ENCODE measurements at places on chromosomes 6 and 20. TPM values are rescaled to one million over a fixed set of nuclear protein-coding genes. Genes with fewer than 3 reads are reported as not detected.

DNA sequence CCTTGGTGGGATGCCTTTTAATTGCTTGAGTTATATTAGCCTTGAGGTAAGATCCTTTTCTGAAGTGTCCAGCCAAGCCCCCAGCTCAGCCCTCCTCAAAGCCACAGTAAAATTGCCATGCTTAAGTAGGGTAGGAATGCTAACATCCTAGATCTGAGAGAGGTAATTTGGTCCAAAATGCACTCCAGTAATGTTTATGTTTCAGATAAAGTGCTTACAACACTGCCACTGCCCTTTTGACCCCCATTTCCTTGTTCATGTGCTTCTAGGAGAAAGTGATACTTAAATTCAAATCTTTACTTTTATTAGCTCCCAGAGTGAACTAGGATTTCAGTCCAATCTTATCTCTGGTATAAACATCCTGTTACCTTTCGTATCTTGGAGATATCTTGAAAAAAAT is 318.0 kb downstream of the BMP2 start:
- no peak for DNase-seq

DNA sequence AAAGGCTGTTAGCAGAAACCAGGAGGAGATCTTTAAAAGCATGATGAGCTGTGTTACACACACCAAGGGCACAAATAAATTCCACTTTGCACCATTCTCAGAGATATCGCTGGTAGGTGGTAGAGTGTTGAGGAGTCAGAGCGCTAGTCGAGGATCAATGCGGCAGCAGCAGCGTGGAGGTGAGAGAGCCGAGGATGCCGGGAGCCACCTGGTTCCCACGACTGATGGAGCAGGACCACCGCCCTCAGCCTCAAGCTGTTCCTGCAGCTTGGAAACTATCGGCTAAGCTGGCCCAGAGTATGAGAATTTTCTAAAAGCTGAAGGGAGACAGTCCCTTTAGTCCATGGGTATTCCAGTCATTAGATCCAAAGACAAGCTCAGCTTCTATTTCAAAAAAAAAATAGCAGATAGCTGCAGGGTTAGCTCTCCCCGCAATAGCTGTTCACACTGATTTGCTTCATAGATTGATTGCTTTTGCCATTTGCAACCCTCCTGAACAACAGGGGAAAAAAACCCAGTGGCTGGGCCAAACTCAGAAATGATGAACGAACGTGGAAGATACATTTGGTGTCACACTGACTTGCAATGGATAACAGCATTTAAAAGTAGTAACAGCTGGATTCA is 106.2 kb downstream of the LCA5 start:
- no peak for DNase-seq

TMEM217 gene
- total RNA-seq = 0.82 TPM

DNA sequence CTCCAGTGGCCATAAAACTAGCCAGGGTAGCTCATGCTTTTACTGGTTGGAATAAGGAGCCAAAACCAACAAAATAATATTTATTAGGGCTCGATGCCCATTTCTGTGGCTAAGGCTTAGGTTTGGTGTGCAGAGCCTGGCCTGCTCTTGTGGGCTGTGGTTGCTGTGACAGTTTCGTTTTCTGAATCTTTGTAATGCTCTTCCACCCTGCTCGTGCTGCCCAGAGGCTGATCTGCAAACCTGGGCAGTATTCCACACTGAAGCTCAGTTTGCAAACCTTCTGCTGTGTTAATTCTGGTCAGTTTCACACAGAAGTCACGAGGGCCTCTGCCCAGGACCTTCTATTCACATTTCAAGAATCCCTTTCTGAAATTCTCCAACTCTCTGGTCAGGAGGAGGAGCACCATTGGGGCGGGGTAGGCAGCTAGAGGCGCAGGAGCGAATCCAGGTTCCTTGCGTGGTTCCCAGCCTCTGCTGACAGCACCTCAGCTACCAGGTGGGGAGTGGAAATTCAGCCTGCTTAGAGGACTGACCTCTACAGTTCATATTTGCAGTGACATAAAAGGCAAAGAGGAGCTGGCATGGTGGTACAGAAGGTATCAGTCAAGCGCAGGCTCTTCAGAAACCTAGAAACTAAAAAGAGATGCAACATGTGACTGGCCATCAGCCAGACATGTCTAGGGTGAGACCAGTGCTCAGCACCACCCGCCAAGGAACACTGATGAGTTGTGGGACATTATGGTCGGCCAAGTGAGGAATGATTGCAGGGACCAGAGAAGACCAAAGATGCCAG is 14.3 kb upstream of the C20orf144 start:
- DNase-seq = no peak

DNA sequence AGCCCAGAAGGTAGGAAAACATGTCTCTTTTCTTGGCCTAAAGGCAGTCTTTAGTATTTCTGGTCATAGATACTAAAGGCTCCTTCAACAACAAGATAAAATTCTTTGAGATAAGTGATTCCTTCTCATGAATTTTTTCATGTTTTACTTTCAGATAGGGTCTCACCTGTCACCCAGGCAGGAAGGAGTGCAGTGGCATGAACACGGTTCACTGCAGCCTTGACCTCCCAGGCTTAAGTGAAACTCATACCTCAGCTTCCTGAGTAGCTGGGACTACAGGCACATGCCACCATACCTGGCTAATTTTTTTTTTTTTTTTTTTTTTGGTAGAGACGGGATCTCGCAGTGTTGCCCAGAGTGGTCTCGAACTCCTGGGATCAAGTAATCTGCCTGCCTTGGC is 9.1 kb downstream of the PNLDC1 start:
- DNase-seq = no peak

- DNase-seq = no peak
These were observed 4.2 kb upstream of the TSBP1 start for GRCh38 chr6:32375739-32376529.

DNA sequence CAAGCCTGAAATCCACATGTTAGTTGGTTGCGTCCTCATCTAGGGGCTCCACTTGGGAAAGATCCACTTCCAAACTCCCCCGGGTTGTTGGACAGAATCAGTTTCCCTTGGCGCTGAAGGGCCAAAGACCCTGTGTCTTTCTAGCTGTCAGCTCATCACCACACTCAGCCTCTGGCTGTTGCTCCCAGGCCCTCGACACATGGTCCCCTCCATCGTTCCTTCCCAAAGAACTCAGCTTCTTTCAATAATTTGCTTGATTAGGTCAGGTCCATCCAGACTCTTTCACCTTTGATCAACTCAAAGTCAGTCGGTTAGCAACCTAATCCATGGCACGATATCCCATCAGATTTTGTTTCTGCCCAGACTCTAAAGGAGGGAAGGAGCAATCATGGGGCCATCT is 254.8 kb upstream of the SULF2 start:
- DNase-seq = no peak

DNA sequence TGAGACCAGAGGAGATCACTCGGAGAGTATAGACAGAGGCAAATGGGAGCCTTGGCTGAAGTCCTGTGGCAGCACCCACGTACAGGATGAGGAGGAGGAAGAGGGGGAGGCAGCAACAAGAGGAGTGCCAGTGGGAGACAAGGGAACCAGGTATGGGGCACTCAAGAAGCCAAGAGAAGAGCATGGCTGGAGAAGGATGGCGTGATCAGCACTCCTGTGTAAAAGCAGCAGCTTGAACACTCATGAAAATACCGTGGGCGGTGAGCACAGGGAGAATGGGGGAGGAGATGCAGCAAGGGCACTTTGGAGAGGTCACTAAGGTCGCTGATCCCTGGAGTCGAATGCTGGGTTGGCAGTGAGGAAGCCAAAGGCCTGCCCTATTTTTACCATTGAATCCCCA is 51.2 kb upstream of the PRND start:
- DNase-seq = no peak

GSTA2 gene
- not detected for total RNA-seq

- no peak for DNase-seq
These were observed 25.0 kb downstream of the FBXO5 start for GRCh38 chr6:152957796-152958195.

GRCh38 chr20:49516916-49517804 is 34.7 kb upstream of the KCNB1 start:
- DNase-seq = no peak

- DNase-seq = no peak
These were observed 35.2 kb downstream of the RREB1 start for GRCh38 chr6:7142918-7143475.

GRCh38 chr20:399182-399707 is 8.9 kb upstream of the RBCK1 start:
- DNase-seq = no peak
